Stimulated activated CD4-positive, alpha-beta T cell treated with anti-CD3 and anti-CD28 coated beads, Interleukin-2, amount 100 ng/mL, for 24 hours (primary cell): ENCODE measurements at places on chromosomes 11 and 22.

DNA sequence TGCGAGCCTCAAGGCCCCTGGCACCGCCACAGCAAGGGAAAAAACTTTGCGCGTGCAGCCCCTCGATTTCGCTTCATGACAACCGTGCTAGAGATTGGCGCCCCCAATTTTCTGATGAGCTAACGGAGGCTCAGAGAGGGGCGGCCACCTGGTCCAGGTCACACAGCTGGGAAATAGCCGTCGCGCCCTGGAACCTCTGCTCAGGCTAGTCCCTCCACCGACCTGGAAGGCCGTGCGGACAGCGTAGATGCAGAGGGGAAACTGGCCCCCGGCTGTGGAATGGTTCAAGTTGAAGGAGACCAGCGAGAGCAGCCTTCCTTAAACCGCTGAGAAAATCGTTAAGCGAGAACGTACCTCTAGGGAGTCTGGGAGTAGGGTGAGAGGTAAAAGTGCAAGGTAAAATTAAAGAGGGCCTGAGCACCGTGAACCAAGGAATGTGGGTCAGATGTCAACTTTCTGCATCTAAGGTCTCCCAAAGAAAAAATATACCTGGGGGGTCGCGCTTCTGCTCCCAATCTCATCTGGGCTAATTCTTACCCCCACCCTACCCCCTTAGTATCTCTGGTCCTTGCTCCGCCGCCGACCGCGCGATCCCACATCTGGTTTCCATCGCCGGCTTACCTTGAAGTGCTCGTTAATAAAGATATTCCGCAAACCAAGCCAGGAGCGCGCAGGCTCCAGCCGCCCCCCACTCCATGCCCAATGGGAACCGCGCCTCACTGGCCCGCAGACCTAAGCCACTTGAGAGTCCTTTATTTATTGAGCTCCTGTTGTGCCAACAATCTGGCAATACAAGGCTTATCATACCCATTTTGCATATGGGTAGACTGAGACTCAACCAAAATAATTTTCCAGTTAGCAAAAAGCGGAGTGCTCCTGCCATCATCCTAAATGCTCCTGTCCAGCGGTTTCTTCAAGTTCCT, 1.7 kb upstream of the ALX4 start:
- no peak for DNase-seq

DNA sequence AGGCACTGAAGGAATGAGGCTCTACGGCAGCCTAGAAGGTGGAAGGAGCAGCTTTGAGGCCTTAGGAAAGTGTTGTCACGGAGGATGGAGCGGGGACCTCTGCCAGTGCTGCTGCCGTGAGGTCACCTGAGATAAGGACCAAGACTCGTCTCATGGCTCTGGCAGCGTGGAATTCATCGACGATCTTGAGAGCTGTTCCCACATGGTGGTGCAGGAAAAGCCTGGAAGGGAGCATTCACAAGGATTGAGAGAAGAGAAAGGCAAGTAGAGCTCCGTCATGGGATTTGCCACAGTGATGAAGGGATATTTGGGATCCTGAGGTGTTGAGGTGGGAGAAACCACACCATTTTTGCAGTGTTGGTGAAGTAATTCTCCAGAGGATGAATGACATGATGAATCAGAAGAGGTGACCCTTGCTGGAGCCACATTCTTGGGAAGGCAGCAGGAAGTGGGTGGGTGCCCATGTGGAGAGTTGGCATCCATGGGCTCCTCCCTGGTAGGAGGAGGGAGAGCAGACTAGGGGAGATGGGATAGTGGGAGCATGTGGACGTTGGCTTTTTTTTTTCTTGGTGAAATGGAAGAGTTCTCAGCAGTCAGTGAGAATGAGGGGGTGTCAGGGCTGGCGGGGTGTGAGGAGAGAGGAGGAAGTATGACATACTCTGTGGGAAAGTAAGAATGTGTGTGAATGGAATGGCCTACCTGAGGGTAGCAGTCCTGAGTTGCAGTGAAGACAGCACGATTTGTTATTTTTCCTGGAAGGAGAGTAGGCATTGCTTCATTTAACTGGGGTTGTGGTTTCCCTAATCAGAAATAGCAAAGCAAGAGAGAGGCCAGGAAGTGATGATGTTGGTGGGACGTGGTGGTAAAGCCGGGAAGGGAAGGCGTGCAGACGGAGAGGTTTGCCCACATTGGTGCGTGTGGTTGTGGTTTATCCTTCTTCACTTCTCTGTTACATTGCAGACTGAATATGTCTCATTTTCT, 11.1 kb downstream of the PPP6R3 start:
- DNase-seq: peak; percentile 49

GRCh38 chr22:42742940-42743339, 22.3 kb upstream of the A4GALT start:
- DNase-seq: no peak

DNA sequence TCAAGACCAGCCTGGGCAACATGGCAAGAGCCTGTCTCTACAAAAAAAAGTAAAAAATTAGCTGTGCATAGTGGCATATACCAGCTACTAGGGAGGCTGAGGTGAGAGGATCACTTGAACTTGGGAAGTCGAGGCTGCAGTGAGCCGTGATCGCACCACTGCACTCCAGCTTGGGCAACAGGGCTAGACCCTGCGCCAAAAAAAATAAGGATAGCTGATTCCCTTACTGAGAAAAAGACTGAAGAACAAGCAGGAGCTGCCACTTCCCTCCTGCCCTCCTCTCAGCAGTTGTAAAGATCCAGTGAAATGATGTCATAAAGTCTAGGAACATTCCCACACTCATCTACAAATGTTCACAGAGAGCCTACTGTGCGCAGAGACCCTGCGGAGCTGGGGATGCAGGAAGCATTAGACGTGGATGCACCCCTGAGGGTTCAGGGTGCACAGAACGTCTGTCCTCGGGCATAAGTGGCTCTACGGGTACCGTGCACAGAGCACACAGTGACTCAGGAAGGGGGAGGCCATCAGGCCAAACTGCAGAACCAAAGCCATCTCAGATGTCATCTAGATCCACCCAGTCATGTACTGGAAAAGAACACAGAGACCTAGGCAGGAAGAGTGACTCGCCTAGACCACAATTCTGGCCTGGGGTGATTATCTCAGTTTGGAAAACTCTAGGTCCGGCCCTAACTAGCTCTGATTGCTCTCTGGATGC, 11.7 kb downstream of the SEC14L2 start:
- DNase-seq: no peak

GRCh38 chr11:124778281-124778680, 16.2 kb upstream of the ESAM start:
- DNase-seq: no peak

- no peak for DNase-seq
Observed at GRCh38 chr11:47977623-47978022, 2.7 kb upstream of the PTPRJ start.

DNA sequence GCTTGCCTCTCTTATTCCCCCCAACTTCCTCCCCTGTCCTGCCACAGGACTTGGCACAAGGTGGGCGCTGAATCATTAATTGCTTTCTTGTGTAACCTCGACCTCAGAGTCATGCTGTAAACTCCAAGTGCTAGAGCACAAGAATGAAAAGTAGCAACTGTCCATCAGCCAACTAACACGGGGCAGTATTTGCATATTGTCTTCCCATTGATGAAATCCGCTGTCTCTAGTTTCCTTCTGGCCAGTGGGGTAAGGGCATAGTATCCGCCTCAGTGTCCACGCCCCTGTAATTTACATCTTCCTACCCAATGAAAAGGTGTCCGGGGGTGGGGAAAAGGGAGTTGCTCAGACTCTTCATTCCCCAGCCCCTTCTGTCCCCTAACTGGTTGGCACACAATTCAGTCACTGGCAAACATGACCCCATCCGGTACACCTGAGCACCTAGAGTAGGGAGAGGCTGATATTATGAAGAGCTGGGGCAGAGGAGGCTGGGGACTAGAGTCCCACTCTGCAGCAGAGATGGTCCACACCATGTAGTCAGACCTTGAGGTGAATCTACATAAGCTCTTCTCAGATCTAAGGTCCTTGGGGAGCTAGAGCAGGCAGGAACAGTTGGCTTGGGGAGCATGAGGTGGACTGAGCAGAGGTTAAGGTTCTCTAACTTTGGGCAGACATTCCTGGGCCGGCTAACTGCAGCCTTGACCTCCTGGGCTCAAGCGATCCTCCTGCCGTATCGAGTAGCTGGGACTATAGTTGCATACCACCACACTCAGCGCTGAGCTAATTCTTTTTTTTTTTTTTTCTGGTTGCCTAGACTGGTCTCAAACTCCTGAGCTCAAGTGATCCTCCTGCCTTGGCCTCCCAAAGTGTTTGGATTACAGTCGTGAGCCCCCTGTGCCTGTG, 6.8 kb upstream of the GGA1 start:
- DNase-seq: no peak
